ENCODE measurements at places on chromosomes 7 and 10.

- no peak for DNase-seq
Observed at GRCh38 chr7:83791737-83792136, 142.8 kb upstream of the SEMA3E start.

DNA sequence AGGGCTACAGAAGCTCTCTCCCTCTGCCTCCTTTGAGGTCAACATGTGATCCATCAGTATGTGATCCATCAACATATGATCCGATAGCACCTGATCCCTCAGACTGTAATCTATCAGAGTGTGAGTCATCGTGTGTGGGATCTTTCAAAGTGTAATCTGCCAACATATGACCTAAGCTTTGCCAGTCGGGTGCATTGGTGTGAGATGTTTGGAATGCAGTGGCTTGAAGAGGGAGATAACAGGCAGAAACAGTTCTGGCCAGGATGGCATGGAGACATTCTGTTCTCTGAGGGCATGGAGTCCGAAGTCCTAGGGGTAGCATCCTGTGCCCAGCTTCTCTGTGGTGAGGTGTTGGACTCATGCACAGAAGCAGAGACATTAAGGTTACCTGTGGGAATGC is 217.7 kb upstream of the ETV1 start:
- no peak for DNase-seq

- DNase-seq: no peak
Observed at GRCh38 chr10:77562742-77563141, 74.9 kb downstream of the KCNMA1 start.

GRCh38 chr10:120511165-120511564 is 54.1 kb downstream of the PLPP4 start:
- no peak for DNase-seq

GRCh38 chr7:151836927-151837205 is 40.0 kb downstream of the PRKAG2 start:
- no peak for DNase-seq

GRCh38 chr7:112159351-112159750 is 46.8 kb downstream of the DOCK4 start:
- DNase-seq: no peak

DNA sequence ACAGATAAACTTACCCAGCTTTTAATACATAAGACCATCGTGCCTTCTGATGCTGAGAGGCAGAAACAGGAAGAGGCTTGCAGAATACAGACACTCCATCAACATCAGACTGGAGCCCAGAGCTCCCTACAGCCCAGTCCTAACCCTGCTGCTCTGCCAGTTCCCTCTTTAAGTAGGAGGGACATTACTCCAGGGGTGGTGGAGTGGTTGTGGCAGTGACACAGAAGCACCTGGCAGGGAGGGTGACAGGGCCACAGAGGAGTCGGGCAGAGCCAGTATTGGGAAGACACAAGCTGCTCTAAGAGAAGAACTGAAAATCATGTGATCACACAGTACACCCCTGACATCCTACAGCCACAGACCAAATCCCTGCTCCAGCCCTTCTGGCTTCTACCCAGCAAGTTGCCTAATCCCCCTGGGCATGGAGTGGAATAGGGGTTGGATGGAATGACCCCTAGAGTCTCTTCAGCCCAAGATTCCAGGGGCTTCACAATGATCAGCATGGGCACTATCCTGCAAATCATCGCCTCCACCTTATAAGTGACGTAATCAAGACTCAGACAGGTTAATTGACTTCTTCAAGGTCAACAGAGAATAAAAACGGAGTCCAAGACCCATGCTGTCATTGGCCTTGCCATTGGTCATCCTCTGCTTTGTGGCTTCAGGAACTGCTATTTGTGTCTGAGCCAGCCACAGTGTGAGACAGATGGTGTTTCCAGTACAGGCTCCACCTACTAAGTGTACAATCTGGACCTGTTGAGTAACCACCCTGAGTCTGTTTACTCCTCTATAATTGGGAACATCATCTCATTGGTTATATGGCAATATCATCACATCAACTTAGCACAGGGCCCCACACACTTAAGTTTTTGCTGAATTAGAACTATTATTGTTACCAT is 61.1 kb upstream of the ZMIZ1 start:
- no peak for DNase-seq

GRCh38 chr7:24325708-24326107 is 41.7 kb downstream of the NPY start:
- no peak for DNase-seq

DNA sequence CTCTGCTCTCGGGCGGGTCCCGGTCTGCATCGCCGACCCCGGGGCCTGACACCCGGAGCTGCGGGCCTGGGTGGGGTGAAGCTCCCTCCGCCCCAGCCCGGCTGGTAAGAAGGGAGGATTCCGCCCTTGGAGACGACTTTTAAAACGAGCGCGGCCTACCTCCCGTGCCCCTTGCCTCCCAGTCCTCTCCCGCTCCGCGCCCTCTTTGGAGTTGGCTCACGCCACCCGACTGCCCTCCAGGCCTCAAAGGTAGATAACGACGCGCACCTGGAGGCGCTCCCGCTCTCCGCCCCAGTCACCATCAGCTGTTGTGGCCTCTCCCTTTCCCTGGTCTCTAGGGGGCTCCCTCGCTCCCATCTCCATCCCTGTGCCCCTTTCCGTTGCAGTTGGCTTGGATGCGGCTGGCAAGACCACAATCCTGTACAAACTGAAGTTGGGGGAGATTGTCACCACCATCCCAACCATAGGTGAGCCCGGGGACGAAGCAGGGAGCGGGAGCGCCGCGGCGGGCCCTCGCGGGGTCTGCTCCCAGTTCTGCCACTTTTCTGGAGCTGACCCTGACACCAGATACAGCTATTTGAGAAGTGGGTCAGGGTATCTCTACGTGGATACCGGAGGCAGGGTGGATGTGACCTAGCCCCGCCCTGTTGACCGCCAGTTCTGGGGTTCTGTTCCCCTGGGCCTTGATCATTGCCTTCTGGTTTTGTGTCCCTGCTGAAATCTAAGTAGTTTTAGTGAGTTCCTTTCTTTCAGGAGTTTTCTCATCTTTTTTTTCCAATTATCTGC is 679 bp downstream of the ARF5 start:
- DNase-seq: no peak

- DNase-seq: no peak
Observed at GRCh38 chr7:87131771-87132170, 20.5 kb upstream of the DMTF1 start.

DNA sequence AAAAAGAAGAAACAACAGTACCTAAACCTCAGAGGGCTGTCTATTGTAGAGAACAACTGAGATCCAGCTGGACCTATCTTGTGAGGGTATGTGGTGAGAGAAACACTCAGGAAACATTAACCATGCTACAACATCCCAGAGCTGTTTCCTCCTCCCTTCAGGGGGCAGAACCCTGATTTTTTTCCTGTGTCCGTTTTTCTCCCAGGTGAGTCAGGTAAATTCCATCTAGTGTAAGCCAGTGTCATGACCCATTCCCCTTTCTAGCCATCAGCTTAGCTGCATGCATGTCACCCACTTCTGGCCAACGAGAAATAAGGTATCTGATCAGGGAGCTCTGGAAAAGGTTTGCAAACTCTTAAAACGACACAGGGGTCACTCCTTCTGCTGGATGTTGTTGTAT is 103.8 kb downstream of the DNMBP start:
- no peak for DNase-seq

DNA sequence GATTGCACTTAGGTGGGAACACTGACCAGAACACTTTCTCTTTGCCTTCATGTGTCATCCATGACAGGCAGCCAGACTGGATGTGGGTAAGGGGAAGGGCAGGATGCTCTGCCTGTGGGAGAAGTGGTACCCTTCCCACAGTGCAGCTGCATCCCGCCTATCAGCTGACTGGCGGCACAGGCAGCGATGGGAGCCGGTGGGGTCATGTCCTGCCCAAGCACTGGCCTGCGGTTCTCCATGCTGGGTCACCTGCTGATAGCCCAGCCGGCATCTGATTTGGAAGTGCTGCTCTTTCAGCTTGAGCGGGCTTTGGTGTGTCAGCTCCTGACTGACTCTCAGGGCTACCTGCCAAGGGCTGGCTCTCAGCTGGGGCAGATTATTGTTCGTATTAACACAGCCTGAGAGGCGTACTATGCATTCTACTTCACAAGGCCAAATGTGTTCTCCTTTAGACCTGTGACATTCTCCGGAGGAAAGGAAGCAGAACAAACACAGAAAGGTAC is 105.2 kb upstream of the PDLIM1 start:
- no peak for DNase-seq

Measured in brain pericyte (primary cell).